ENCODE measurements at places on chromosomes 6 and 20.

DNA sequence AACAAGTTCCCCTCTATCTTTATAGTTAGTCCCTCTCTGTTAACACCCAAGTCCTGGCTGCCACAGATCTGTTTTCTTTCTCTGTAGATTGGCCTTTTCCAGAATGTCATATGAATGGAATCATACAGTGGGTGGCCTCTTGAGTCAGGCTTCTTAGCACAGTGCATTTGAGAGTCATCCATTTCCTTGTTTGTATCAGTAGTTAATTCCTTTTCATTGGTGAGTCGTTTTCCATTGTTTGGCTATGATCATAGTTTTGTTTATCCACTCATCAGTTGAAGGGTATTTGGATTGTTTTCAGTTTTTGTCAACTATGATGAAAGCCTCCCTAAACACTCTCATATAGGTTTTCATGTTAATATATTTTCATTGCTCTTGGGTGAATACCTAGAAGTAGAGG lies 248.3 kb downstream of the ARID1B start:
- DNase-seq: no peak

DNA sequence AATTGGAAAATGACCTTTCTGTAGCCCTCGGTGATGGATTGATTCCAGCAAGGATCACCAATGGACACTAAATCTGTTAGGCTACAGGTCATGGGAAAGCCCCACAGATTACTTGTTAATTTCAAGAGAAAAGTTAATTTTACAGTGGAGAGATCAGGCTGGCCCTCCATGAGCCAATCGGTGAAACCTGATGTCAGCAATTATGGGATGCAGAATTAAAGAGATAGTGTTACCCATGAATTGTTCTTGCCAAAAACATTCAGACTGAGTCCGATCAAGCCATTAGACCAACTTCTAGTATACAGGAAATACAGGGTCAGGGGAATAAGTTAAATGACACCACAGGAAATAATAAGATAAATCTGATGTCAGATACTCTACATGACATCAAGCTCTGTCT lies 214.9 kb upstream of the SYNDIG1 start:
- DNase-seq: no peak

DNA sequence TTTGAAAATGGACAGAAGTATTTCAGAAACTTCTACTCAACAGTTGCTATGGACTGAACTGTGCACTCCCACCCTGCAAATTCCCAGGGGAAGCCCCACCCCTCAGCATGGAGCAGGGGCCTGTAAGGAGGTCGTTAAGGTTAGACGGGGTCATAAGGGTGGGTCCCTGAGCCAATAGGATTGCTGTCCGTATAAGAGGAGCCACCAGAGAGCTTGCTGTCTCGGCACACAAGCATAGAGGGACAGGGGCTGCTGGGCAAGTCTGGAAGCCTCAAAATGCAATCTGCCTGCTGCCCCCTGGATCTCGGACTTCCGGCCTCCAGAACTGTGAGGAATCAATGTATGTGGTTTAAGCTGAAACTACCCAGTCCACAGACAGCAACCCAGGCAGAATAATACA lies 37.4 kb upstream of the AFDN start:
- DNase-seq: no peak

DNA sequence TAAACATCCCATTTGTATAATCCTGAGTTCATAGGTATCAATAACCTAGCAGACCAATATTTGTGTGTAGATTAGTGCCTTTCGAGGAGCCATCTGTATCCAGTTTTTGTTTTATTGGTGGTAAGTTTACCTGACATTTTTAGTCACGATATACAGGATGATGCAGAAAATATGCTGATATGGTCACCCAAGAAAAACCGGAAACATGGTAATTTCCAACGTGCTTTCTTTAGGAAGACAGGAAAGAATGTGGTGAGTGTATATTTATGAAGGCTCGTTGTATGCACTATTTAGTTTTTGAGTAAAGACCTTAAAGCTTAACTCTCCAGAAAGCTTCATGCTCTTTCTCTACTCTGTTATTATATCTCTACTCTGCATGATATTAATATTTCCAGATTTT lies 180.2 kb upstream of the PHACTR1 start:
- DNase-seq: no peak

- DNase-seq: no peak
These were observed 62.4 kb downstream of the LIN28B start for GRCh38 chr6:105019285-105019684.

- DNase-seq: no peak
These were observed 290.1 kb downstream of the BMP2 start for GRCh38 chr20:7057611-7058010.

GRCh38 chr6:25279748-25280343 lies 672 bp downstream of the CARMIL1 start:
- DNase-seq: no peak

DNA sequence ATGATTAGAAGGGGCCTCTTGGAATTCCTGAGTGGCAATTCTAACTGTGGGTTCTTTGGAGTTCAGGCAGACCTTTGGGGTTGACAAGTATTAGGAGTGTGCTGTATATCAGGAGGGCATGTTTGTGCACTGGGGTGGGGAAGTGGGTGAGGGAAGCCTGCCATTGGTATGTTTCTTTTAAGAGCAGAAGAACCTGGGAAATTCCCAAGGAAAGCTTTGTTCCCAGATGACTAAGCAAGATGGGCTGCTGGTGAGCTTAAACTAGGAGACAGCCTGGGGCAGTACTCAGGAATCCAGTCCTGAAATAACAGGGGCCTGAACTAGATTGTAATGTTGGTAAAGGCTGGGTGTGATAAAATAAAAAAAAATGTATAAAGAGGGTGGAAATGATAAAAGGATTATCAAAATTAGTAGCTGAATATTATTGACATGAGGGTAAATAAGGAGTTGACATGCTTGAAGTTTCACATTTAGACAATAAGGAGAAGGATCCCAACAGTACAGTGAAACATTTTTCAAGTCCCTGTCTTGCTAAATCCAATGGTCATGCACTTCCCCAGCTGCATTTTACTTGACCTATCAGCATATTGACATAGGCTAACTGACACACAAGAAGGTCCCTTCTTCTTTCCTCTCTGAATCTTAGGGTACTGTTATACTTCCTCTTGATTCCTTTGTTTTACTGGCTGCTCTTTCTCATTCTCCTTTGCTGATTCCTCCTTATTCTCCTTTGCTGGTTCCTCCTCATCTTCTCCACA lies 18.4 kb upstream of the IFNGR1 start:
- no peak for DNase-seq

DNA sequence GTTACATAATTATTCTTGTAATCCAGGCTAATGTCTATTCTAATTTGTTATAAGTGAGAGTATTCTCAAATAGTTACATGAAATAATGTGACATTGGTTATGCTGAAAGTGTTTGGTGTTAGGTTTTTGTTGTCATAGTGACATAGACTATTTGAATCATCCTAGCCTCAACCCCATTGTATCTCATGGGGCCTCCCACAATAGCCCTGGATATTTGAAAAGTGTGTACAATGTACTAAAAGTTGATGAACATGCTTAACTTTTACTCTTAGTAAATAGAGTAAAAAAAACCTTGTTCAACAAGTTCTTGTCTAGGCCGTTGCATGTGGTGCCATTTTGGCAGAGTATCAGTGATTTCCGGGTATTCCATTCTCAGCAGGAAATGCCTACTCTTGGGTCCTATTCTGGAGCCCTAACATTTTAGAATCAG lies 83.0 kb downstream of the RTN4IP1 start:
- DNase-seq: no peak

- DNase-seq: no peak
These were observed 149.0 kb upstream of the EYA4 start for GRCh38 chr6:133092199-133092598.

- no peak for DNase-seq
These were observed 105.9 kb downstream of the TRERF1 start for GRCh38 chr6:42345696-42346416.

All from fibroblast of the conjunctiva (primary cell).